Sciatic nerve (tissue), 2 donors: ENCODE measurements at places on chromosomes 11 and 22. TPM values are rescaled to one million over a fixed set of nuclear protein-coding genes. Genes with fewer than 3 reads are reported as not detected.
A peak's percentile ranks its signal among the peaks of the same experiment; 100 is the strongest.

The SLC22A8 gene
- not detected for total RNA-seq

- DNase-seq, result peak; percentile 45
Observed at GRCh38 chr11:2569321-2569721, 124.5 kb downstream of the KCNQ1 start.

- no peak for DNase-seq
Observed at GRCh38 chr11:46437122-46437689, 45.6 kb upstream of the CHRM4 start.

The PDGFD gene
- 19.6 TPM for total RNA-seq

The NDUFV1 gene
- total RNA-seq, result 126 TPM

GRCh38 chr22:27125539-27125938 lies 468.2 kb downstream of the MIAT start:
- DNase-seq, result no peak

GRCh38 chr22:27776650-27776958 lies 25.0 kb downstream of the MN1 start:
- no peak for DNase-seq

DNA sequence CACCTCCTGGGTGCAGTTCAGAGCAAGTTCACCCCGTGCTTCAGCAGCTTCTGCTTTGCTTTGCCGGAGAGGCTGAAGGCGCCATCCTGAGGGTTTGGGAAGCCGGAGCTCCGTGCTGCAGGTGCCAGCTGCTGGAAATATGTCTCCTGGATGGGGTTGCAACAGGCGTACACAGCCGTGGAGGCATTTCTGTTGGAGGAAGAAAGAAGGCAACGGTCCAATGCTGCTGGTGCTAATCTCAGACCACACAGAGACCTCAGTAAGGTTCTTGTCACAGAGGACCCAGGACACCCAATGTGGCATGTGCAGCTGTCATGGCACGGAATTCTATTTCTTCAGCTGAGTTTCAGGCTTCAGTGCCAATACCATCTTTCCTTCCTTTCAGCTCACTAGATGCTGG lies 24.2 kb downstream of the ASPHD2 start:
- no peak for DNase-seq

GRCh38 chr11:112795911-112796649 lies 165.1 kb upstream of the NCAM1 start:
- DNase-seq, result no peak

DNA sequence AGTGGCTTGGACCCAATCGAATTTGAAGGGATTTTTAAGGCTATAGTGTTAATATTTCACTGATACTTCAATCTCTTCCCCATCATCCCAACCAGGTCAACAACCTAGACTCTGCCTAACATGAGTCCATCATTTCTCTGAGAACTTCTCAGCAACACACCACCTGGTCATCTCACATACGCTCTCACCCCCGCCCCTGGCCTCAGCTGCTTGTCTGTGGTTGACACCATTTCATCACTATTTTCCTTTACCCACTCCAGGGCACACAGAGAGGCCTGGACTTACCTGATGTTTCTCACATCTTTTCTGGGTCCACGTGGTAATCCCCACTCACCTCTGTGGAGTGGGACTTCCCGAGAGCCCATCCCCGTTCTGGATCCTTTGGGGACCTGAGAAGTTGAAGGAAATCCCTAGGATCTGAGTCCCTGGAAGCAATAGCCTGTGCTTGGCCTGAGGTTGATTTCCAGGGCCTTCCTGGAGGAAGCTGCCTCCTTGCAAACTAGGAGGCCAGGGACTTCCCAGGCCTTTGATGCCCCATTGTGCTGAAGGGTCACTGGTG lies 3.2 kb downstream of the P2RX3 start:
- DNase-seq, result no peak

GRCh38 chr22:34210301-34210700 lies 290.0 kb upstream of the LARGE1 start:
- no peak for DNase-seq

GRCh38 chr11:65468874-65469333 lies 29.9 kb upstream of the MALAT1 start:
- DNase-seq, result no peak

GRCh38 chr11:27837895-27838563 lies 137.8 kb upstream of the BDNF start:
- DNase-seq, result no peak

DNA sequence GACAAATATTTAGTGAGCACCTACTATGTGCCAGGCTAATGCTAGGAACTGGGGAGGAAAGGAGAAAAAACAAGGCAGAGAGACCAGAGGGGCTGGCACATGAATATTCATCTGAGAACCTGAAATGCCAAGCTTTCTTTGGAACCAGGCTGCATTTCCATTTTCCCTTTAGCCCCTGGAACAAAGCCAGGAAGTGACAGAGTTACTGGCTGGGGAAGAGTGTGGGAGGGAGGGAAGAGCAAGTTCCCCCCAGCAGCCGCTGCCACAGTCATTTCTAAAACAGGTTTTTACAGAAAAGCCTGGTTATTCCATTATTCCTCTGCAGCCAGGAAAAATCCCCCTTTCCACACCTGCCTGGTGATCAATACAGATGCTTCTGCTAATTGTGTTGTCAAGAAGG lies 97.0 kb downstream of the SPON1 start:
- DNase-seq, result no peak
